Caco-2 (cell line): ENCODE measurements at places on chromosomes 5 and 9. TPM values are rescaled to one million over a fixed set of nuclear protein-coding genes. Genes with fewer than 3 reads are reported as not detected.

GRCh38 chr5:168710706-168711105 is 131.5 kb upstream of the PANK3 start:
- no peaks in the 10 kb centered on the region for H3K36me3 ChIP-seq
- no peaks in the 10 kb centered on the region for H3K27me3 ChIP-seq
- no peak overlapping the region for H3K4me3 ChIP-seq
- no peaks in the 10 kb centered on the region for H3K4me1 ChIP-seq

GRCh38 chr9:6367128-6367890 is 39.1 kb downstream of the TPD52L3 start:
- H3K36me3 ChIP-seq = no peaks in the 10 kb centered on the region
- H3K27ac ChIP-seq = no peak overlapping the region
- H3K4me3 ChIP-seq = no peak overlapping the region

DNA sequence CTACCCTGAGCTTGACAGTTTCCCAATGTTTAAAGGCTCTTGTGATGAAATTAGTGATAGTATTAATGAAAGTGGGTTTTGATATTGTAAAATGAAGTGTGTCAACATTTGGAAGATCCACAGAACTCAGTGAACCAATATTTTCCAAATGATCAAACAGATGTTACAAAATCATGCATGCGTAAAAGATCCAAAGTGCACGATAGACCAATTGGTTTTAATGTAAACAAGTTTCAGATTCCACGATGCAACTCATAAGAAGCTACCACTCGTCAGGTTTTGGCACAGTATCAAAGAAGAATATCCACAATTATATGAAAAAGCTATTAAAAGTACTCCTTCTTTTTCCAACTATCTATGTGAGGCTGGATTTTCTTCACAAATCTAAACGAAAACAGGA is 82.3 kb downstream of the SLC38A9 start:
- no peaks in the 10 kb centered on the region for H3K27me3 ChIP-seq
- H3K27ac ChIP-seq = no peak overlapping the region
- H3K4me3 ChIP-seq = no peak overlapping the region
- peaks cover 23% of the 10 kb centered on the region for H3K4me1 ChIP-seq

DNA sequence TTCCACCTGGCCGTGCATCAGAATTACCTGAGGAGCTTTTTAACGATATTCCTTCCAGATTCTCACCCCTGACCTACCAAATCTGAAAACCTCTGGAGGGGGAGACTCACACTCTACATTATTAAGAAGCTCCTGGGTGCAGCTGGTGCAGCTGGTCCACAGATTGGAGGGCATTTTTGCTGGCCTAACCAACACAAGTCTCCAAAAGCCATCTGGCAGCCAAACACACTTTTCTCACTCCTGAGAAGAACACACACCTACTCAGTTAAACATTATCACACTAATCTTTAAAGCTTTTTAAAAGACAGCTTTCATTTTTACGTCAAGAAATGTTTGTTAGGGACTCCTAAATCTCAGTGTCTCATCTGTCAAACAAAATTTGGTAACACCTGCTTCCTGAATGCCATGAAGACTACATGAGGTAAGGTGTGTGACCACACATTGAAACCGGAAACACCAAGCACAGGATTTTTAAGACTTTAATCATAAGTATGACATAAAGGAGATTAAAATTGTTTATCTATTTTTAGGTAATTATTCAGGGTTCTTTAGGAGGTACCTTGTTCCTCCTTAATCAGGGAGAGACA is 14.2 kb upstream of the PTPN3 start:
- no peaks in the 10 kb centered on the region for H3K27me3 ChIP-seq
- H3K36me3 ChIP-seq = no peaks in the 10 kb centered on the region
- H3K4me1 ChIP-seq = peaks cover 5% of the 10 kb centered on the region
- H3K27ac ChIP-seq = no peak overlapping the region

The ELAVL2 gene
- 0.18 and 0.21 TPM in 2 replicates for total RNA-seq

DNA sequence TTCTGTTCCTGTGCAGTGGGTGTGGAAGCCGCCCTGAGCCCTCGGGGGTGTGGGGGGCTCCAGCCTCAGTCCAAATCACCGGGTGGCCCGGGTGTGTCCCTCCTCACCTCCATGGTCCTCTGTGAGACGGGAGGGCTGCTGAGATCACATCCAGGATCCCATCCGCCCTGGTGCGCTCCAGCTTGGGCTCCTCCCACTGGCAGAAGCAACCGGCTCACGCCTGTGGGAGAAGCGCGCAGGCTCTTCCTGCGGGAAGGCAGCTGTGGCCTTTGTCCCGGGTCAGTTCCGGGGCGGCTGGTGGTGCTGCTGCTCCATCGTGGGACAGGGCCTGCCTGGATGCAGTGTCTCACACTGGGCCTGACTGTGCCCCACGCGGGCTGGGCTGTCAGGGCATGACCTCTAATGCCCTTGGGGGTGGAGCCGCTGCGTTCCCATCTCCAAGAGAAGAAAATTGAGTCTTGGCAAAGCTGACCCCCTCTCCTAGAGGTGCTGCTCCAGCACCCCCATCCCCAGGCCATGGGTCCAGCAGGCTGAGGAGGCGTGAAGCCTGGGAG is 18.5 kb downstream of the OLFM1 start:
- H3K27ac ChIP-seq = no peak overlapping the region
- H3K4me3 ChIP-seq = no peak overlapping the region
- no peak for DNase-seq

GRCh38 chr5:135295852-135296251 is 103.2 kb downstream of the MACROH2A1 start:
- H3K27ac ChIP-seq = no peak overlapping the region
- H3K4me1 ChIP-seq = no peaks in the 10 kb centered on the region
- H3K36me3 ChIP-seq = no peaks in the 10 kb centered on the region
- H3K27me3 ChIP-seq = no peaks in the 10 kb centered on the region
- DNase-seq = no peak

- DNase-seq = peak; percentile 31
- peaks cover 12% of the 10 kb centered on the region; the same call in 1 of the 2 replicates for H3K4me1 ChIP-seq
- H3K27ac ChIP-seq = no peak overlapping the region
- H3K36me3 ChIP-seq = no peaks in the 10 kb centered on the region
Measured at GRCh38 chr5:107670087-107670931, 428 bp downstream of the EFNA5 start.

The CARD9 gene
- total RNA-seq = 1.7 and 2.6 TPM in 2 replicates

- no peaks in the 10 kb centered on the region for H3K27me3 ChIP-seq
- DNase-seq = no peak
- no peak overlapping the region for H3K4me3 ChIP-seq
Measured at GRCh38 chr5:149475777-149476176, 75.5 kb downstream of the CSNK1A1 start.

DNA sequence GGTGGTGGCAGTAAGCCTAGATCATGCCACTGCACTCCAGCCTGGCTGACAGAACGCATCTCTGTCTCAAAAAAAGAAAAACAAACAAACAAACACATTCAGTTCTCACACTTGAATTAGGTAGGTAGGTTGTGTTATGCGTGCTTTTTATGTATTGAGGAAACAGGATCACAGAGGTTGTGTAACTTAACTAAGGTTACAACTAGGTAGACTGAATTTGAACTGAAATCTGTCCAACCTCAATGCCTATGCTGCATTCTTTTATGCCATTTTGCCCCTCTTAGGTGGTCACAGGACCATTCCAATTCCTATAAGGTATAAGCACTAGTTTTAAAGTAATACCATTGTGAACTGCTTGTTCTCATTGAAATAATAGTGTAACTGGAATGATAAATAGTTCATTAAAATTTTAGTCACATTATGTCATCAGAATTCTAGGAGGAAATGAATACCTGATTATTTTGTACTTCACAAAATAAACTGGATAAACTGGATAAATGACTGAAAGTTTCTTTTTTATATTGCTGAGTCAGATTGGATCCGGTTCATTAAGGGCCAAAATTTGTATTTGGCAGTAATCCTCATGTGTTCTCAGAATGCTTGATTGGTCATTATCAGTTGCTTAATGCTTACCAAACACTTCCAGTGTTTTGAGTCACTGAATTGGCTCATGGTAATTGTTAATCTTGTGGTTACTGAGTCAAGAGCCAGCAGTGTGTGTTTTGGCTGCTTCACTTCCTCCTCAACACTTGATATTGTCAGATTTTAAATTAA is 7.1 kb downstream of the UBAP1 start:
- no peak overlapping the region for H3K4me3 ChIP-seq
- H3K27ac ChIP-seq = no peak overlapping the region
- no peak for DNase-seq
- H3K4me1 ChIP-seq = peaks cover 12% of the 10 kb centered on the region
- H3K36me3 ChIP-seq = peaks cover 2% of the 10 kb centered on the region; the same call in 1 of the 2 replicates

The SV2C gene
- not detected in 2 replicates for total RNA-seq

GRCh38 chr5:75374394-75374814 is 37.4 kb downstream of the HMGCR start:
- no peak overlapping the region for H3K4me3 ChIP-seq
- H3K36me3 ChIP-seq = no peaks in the 10 kb centered on the region; the same call in 1 of the 2 replicates
- H3K27ac ChIP-seq = no peak overlapping the region

- DNase-seq = no peak
- no peak overlapping the region for H3K27ac ChIP-seq
- H3K27me3 ChIP-seq = peaks cover 2% of the 10 kb centered on the region; the same call in 1 of the 2 replicates
- H3K4me1 ChIP-seq = no peaks in the 10 kb centered on the region
Measured at GRCh38 chr9:124437086-124437485, 13.2 kb upstream of the ADGRD2 start.

- DNase-seq = no peak
- H3K36me3 ChIP-seq = no peaks in the 10 kb centered on the region; the same call in 1 of the 2 replicates
- H3K4me1 ChIP-seq = peaks cover 11% of the 10 kb centered on the region
- H3K4me3 ChIP-seq = no peak overlapping the region
- no peaks in the 10 kb centered on the region for H3K27me3 ChIP-seq
Measured at GRCh38 chr5:54159893-54160195, 150.5 kb downstream of the ARL15 start.

DNA sequence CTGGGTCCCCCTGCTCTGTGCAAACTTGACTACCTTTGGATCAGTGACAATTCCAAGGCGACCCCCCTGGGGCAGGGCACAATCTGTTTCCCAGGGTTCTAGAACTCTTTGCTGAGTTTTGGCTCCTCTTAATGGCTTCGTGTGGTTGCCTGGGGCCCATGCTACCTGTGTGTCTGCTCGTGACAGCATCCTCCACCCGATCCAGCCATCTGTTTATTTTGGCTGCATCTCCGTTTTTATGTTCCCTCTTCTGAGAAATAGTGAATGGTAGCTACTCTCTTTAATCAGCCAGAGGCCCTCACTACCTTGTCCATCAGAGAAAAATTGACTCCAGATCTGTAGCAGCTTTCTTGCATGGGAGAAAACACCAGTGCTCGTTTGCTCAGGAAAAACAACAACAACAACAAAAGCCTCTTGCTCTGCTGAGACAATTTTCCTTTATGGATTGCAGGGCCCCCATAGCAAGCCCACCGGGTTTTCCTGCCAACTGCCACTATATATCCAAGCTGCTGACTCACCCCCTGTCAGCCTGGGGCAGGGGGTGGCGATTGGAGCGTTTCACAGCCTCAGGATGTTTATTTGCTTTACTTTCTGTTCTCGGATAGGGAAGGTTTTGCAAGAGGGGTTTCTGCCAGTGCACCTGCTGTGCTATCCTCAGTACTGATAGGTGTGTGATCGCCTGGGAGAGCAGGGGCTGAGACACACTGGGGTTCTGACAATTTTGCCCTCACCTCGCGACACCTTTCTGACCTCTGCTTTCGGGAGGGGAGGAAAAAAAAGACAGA is 607.8 kb downstream of the BNC2 start:
- no peak overlapping the region for H3K4me3 ChIP-seq
- H3K27ac ChIP-seq = no peak overlapping the region
- H3K36me3 ChIP-seq = no peaks in the 10 kb centered on the region
- H3K27me3 ChIP-seq = no peaks in the 10 kb centered on the region
- H3K4me1 ChIP-seq = no peaks in the 10 kb centered on the region
- DNase-seq = no peak

The EPB41L4B gene
- total RNA-seq = 14.7 and 16.3 TPM in 2 replicates

DNA sequence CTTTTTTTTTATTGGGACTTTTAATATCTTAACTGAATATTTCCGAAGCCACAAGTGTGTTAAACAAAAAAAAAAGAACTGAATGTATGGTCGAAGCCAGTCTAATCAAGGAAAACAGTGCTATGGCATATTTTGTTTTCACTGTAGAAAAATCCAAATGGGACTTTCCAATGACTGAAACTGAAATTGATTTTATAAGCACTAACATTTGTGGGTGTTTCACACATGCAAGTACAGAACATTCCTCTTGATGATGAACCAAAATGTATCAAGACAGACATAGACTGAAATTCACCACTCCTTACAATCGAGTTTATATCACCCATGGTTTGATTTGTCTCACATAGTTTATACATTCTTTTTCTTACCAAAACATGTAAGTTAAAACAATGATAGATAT is 1026.8 kb downstream of the CDH18 start:
- H3K27ac ChIP-seq = no peak overlapping the region
- H3K27me3 ChIP-seq = no peaks in the 10 kb centered on the region
- H3K4me1 ChIP-seq = no peaks in the 10 kb centered on the region
- no peaks in the 10 kb centered on the region for H3K36me3 ChIP-seq
- no peak overlapping the region for H3K4me3 ChIP-seq

GRCh38 chr5:129771058-129771838 is 23.4 kb downstream of the MINAR2 start:
- no peaks in the 10 kb centered on the region for H3K4me1 ChIP-seq
- DNase-seq = peak; percentile 66
- no peak overlapping the region for H3K27ac ChIP-seq
- H3K4me3 ChIP-seq = no peak overlapping the region
- no peaks in the 10 kb centered on the region for H3K36me3 ChIP-seq

The SOX30 gene
- total RNA-seq = 2.9 and 3.1 TPM in 2 replicates

The LCN9 gene
- total RNA-seq = not detected in 2 replicates

- no peaks in the 10 kb centered on the region for H3K27me3 ChIP-seq
- no peak overlapping the region for H3K4me3 ChIP-seq
- no peaks in the 10 kb centered on the region for H3K4me1 ChIP-seq
- no peaks in the 10 kb centered on the region for H3K36me3 ChIP-seq
Measured at GRCh38 chr5:121121786-121122185, 657.7 kb downstream of the PRR16 start.

The UGT3A2 gene
- total RNA-seq = not detected in 2 replicates

The STXBP1 gene
- total RNA-seq = 5.5 and 6.7 TPM in 2 replicates

GRCh38 chr5:63555874-63556273 is 406.4 kb downstream of the HTR1A start:
- DNase-seq = no peak
- no peaks in the 10 kb centered on the region for H3K36me3 ChIP-seq
- no peaks in the 10 kb centered on the region for H3K4me1 ChIP-seq

DNA sequence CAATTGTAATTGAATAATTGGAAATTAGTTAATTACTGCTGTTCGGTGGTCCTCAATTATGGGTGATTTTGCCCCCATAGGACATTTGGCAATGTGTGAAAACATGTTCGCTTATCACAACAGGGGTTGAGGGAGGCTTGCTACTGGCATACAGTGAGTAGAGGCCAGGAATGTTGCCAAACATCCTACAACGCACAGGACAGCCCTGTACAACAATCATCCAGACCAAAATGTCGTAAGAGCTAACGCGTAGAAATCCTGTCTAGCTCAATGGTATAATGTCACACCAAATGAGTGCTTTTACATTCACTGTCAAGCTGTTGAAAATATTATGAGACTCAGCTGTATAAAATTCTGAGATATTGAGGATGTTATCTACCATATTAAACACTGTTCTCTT is 464.4 kb upstream of the TUSC1 start:
- no peaks in the 10 kb centered on the region for H3K4me1 ChIP-seq
- no peak for DNase-seq
- H3K4me3 ChIP-seq = no peak overlapping the region
- no peaks in the 10 kb centered on the region for H3K36me3 ChIP-seq
- no peaks in the 10 kb centered on the region for H3K27me3 ChIP-seq
- no peak overlapping the region for H3K27ac ChIP-seq

GRCh38 chr9:84075004-84075403 is 94.4 kb downstream of the RMI1 start:
- no peaks in the 10 kb centered on the region for H3K36me3 ChIP-seq
- no peaks in the 10 kb centered on the region for H3K4me1 ChIP-seq
- no peaks in the 10 kb centered on the region for H3K27me3 ChIP-seq
- no peak for DNase-seq
- no peak overlapping the region for H3K27ac ChIP-seq

GRCh38 chr5:96338624-96339415 is 94.2 kb downstream of the PCSK1 start:
- H3K27me3 ChIP-seq = no peaks in the 10 kb centered on the region
- H3K36me3 ChIP-seq = no peaks in the 10 kb centered on the region
- no peak for DNase-seq
- H3K27ac ChIP-seq = no peak overlapping the region
- no peak overlapping the region for H3K4me3 ChIP-seq
- peaks cover 22% of the 10 kb centered on the region for H3K4me1 ChIP-seq
